ENCODE measurements at places on chromosomes 2 and 18.

GRCh38 chr2:221972813-221973478 lies 325.9 kb downstream of the PAX3 start:
- no peak for DNase-seq

DNA sequence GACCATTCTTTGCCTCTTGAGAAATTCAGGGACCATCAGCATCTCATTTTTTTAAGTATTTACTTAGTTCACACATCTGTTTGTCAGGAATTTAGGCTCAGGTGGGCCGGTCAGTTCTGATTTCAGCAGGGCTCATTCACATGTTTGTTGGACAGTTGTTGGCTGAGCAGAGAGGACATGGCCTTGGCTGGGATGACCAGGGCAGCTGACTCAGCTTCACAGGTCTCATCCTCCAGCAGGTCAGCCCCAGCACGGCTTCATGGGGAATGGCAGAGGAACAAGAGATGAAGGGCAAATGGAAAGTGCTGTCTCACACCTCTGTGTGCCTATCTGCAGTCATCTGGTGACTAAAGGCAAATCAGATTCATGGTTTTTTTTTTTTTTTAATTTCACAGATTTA lies 136.1 kb upstream of the TMEM200C start:
- no peak for DNase-seq

DNA sequence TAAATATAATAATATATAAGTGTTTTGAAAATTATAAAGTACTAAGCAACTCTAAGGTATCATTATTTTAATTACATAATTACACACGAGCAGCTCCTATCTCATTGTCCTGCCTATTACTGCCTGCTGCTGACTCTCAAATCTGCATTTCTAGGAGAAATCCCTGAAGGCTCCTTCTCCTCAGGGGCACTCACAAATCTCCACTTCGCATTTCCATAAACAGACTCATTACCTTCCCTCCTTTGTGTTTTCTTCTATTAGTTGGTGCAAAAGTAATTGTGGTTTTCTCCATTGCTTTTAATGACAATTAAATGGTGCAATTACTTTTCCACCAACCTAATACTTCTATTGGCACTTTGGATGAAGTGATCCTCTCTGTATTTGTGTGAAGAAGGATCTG lies 135.0 kb upstream of the HNMT start:
- DNase-seq: no peak

- no peak for DNase-seq
These were observed 320.3 kb downstream of the RNF144A start for GRCh38 chr2:7237466-7237865.

- DNase-seq: no peak
These were observed 36.6 kb downstream of the MTHFD2 start for GRCh38 chr2:74235041-74235440.

DNA sequence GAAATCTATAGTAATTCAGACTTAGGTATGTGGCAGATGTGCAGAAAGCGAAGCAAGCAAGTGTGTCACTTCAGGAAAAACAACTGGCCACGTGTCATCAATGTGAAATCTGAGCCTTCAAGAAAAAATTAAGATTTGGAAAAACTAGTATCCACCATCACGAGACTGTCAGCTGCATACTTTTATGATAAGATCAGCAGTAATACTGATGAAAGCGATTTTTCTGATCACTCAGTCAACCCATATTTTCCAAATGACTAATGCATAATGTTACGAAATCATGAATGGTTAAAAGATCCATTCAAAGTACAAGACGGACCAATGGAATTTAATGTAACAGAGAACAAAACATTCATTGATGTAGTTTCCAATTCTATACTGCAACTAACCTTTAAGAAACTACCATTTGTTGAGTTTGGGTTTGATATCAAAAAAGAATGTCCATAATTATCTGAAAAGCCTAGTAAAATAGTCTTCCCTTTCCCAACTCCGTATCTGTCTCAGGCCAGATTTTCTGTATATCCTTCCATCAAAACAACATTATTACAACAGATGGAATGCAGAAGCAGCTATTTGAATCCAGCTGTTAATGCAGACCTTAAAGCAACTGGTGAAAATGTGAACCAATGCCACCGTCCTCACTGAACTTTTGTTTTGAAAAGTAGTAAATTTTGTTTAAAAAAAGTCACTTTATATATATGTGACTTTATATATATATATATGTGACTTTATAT lies 17.0 kb upstream of the BCL2 start:
- DNase-seq: no peak

GRCh38 chr2:164910101-164910899 lies 45.0 kb downstream of the SLC38A11 start:
- no peak for DNase-seq

- DNase-seq: no peak
These were observed 29.6 kb upstream of the TMEM177 start for GRCh38 chr2:119649364-119649917.

DNA sequence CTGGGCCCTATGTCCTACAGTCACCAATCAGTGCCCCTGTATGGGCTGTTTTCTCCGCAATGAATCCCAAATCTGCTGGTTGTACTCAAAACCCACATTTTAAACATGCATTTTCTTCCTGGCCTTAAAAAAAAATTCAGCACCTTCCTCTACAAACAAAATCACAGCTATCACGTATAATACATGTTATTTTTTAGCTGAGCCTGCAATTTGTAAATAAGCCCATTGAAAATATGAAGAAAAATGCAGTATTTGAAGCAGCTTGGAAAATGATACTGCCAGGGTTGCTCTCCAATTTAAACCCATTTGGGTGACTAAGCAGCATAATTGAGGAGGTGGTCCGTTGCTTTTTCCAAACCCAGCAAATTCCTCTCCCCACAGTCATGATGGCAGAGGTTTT lies 33.0 kb upstream of the GYPC start:
- no peak for DNase-seq

DNA sequence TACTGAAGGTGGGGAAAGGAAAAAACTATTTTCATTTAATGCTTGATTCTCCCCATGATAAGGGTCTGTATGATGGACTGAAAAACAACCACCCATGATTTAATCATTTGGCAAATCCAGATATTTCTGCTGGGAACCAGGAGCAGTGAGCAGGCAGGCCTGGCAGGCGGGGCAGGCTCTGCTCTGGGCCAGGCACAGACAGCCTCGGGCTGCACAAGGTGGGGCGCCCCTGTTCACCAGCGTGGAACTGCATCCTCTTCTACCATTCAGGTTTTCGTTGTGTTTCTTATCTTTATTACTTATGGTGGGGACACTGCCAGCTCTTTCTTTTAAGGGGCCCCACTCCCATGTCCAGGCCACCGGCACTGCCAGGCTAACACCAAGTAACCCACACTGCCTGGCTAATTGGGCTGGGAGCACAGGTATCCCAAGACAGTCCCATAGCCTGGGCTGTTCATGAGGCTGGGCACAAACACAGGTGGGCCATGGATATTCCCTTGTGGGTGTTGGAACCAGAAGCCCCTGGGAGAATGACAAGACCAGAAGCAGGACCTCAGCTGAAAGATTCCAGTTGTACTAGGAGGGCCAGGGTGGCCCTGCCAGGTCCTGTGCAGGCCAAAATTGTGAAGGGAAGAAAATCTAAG lies 57.1 kb upstream of the RALBP1 start:
- no peak for DNase-seq

- DNase-seq: no peak
These were observed 209.8 kb downstream of the DCDC2C start for GRCh38 chr2:3913166-3913565.

DNA sequence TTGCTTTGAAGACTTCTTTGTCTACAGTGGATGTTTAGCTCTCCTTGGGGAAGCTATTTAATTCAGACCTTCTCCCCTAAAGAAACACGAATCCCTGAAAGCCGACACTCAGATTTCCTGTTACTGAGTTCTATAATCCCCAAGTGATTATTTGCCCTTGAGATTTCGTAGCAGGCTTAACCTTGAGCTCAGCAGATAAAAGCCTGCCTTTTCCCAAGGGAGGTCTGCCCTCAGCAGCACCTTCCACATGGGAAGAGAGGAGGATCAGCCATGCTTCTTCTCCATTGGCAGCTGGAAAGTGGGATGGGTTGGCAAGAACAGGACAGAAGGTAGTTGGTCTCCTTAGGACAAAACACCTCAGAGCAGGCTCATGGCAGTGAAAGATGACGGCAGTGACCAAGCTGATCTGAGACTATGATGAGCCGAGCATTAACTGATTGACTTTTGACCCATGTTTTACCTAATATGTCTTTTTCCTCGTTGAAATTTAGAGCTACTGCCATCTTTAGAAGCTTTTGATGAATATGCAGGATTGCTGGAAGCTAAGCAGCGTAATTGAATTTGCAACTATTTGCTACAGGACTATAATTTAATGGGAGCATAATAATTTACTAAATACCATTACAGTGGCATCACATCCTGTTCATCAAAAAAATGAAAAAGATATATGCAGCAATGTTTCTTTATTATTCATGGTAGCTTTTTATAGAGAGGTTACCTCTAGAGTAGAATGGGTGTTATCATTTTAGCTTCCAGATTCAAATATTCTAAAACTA lies 511.1 kb upstream of the ID2 start:
- DNase-seq: no peak

- no peak for DNase-seq
These were observed 38.0 kb upstream of the SLC16A14 start for GRCh38 chr2:230106771-230107170.

- no peak for DNase-seq
These were observed 150.7 kb downstream of the TSN start for GRCh38 chr2:121906170-121906569.

DNA sequence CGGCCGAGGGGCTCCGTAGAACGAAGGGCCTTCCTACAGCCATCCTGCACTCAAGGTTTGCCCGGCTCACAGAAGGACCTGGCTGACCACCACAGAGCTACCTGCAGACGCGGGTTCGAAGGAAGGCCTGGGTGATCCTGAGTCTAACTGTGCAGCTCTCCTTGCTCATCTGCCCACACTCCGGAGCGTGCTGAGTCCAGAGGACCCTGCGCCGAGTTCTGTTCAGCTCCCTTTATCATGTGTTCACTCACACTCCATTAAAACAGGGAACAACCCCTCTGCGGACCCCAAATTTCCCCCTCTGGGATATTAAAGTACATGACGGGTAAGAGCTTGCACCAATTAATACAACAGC lies 138.3 kb downstream of the PXDN start:
- DNase-seq: no peak

DNA sequence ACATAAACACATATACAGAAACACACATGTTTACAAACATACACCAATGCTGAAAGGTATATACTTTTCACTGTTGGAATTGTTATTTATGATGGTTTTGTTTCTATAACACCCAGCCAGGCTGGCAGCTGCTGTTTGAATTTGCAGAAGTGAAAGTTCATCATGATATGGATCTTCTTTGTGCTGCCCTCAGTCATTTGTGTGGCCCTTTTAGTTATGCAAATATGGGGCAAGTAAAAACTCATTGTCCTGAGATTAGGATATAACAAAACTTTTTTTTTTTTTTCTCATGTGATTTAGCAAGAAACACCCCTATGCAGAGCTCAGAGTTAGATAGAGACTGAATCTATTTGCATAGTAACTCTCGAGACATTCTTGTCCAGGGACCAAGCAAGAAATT lies 714.1 kb downstream of the KCNJ3 start:
- DNase-seq: no peak

DNA sequence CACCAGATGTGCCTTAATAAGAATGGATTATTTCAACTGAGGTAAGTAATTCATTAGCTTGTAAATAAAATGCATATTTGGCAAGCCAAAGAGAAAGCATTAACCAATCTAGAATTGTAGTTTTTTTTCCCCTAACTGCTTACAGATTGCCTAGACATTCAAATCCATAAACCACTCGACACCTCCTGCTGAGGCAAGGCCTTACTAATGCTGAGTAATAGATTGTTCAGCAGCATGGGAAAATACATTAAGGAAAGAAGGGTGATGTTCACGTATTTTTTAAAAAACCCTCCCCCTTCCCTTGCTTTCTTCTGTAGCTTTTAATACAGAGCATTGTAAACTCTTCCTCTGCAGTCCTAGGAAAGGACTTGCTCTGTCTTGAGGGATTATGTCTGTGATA lies 17.0 kb upstream of the LINC00305 start:
- DNase-seq: no peak

DNA sequence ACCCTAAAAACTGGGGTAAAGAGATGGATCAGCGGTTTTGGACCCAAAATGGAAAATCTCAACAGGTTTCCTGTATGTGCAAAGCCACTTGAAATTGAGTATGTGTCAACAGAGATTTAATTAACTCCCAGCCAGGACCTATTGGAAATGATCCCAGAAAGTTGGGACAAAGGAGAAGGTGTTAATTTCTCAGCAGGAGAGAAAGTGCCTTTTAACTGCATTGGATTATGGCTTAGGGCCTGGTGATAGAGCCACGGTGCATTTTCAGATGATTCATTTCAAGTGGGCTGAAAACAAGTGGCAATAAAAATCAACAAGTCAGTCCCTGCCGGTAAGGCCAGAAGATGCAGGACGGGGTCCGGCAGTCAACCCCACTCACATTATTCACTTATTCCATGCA lies 80.2 kb upstream of the BCL11A start:
- no peak for DNase-seq

GRCh38 chr2:191894681-191895147 lies 47.8 kb upstream of the CAVIN2 start:
- DNase-seq: no peak

GRCh38 chr18:58309610-58310239 lies 265.7 kb downstream of the NEDD4L start:
- no peak for DNase-seq

DNA sequence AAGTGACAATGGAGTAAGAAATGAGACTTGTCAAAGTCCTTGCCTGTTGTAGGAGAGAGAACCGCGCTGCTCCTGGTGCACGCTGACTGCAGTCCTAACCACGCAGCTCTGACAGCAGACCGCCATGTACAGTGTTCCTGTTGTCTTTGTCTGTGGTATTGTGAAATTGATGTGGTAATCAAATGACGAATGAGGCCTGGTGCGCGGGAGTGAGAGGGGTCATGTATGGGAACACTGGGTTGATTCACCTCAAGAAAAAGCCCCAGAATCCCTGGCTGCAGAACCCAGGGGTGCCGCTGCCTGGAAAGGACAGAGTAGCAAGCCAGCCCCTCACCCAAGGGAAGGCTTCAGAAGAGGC lies 64.0 kb downstream of the INPP4A start:
- peak; percentile 71 for DNase-seq

DNA sequence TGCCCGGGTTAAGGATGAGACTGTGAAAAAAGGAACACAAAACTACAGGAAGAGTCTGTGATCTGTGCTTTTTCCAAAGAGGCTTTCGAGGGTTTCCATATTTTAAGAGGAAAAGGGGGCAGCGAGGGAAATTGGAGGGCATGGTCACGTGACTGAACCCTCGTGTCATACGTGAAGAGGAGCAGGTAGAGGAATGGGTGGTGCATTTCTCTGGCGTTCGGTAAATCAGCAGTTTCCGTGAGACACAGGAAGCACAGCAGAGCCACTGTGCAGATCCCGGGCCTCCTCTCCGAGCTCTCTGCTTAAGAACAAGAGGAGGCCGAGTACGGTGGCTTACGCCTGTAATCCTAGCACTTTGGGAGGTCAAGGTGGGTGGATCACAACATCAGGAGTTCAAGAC lies 219.7 kb downstream of the NDUFA10 start:
- DNase-seq: no peak

GRCh38 chr2:234723400-234723799 lies 226.5 kb upstream of the ARL4C start:
- no peak for DNase-seq

- DNase-seq: no peak
These were observed 60.7 kb downstream of the SH3RF3 start for GRCh38 chr2:109189751-109190150.

Data from stimulated activated CD8-positive, alpha-beta memory T cell treated with anti-CD3 and anti-CD28 coated beads, Interleukin-7, amount 100 ng/mL, for 48 hours (primary cell).